ENCODE measurements at places on chromosomes 7 and 10.
A peak's percentile ranks its signal among the peaks of the same experiment; 100 is the strongest.

DNA sequence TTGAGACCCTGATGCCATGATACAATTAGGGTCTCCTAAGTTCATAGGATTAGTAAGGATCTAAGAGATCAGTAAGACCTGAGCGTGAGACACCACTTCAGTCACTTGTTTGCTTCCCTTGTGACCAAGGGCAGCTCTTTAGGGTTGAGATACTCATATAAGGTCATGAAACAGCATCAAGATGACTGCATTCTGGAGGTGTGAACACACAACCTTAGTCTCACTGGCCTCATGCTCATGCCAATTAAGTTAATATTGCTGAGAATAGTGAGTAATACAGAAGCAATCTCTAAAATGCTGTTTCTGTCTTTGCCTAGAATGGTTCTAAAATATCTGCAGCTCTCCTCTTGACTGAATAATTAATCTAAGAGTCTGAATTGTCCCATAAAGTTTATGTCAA, 39.6 kb upstream of the KLHL7 start:
- DNase-seq, result no peak

GRCh38 chr7:151511270-151511669, 8.4 kb downstream of the RHEB start:
- DNase-seq, result no peak

DNA sequence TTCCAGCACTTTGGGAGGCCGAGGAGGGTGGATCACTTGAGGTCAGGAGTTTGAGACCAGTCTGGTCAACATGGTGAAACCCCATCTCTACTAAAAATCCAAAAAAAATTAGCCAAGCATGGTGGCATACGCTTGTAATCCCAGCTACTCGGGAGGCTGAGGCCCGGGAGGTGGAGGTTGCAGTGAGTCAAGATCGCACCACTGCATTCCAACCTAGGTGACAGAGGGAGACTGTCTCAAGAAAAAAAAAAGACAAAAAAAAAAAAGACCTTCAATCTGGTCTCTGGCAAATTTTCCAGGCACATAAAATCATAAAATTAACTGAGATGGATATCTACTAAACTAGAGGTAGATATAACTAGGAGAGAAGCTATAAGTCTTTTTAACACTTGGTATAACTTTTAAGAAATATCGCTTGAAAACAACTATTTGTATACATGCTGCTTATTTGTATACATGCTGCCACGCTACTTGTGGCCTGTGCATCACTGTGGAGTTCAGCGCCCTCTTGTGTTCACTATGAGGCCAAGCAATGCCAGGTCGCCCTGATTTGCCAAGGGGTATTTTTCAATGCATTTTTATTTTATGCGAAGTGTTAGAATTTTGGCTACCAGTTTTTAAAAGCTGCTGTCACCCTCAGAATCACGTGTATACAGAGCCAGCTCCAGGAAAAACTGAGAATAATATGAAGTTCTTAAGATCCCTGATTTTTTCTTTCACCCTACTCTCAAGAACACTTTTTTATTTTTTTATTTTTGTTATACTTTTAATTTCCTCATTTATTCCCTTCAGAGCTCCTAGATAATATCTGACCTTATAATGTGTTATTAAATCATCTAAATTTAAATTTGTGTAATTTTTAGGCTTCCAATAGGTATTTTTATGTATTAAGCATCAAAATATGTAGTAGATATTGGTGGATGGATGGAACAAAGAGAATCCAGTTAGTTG, 26.7 kb downstream of the CYCS start:
- peak; percentile 86 for DNase-seq

DNA sequence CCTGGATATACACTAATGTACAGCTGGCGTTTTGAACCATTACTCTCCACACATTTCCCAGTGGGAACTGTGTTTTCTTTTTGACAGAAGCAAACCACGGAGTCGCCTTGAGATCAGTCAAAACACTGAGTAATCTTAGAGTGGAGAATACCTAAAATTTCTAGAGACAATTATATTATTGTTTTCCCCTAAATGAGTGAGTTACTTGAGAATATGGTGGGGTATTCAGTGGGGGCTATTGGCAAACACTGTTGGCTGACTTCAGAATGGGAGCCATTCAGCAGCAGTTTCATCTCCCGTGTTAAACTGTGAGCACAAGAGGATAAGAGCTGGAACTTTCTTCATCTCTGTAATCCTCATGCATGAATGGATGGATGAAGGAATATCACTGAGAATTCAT, 6.2 kb downstream of the IL2RA start:
- no peak for DNase-seq

DNA sequence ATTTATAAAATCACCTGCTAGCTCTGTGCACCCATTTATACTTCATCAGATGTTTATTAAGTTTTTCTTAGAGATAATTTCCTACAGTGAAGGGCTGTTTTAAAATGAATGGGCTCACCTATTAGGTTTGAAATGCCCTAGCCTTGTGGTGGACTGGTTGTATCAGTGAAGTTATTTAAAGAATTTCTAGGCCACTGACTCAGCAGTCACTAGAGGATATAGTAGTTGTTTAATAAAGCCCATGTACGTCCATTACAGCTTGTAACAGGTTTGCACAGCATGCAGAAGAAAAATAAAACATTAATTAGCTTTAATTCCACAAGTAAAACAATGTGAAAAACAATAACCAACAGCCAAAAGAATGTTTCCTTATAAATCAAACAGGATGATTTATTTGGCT, 128.0 kb downstream of the RSU1 start:
- DNase-seq, result no peak

DNA sequence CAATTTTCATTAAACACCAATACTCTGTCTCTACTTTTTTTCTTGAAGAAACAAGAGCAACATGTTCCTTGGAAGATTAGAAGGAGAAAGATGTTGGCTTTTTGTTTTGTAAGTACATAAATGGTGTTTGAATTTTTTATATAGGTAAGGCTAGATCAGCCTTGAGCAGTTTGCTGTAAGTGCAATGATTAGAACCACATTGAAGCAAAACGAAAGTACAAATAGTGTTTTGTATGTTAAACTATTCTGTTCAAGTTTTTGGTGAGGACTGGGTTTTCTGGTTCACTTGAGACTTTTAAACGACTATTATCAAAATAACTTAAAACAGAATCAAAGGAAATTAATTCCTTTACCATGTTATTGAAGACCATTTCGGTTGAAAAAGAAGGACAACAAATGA, 162.9 kb upstream of the NRP1 start:
- no peak for DNase-seq

DNA sequence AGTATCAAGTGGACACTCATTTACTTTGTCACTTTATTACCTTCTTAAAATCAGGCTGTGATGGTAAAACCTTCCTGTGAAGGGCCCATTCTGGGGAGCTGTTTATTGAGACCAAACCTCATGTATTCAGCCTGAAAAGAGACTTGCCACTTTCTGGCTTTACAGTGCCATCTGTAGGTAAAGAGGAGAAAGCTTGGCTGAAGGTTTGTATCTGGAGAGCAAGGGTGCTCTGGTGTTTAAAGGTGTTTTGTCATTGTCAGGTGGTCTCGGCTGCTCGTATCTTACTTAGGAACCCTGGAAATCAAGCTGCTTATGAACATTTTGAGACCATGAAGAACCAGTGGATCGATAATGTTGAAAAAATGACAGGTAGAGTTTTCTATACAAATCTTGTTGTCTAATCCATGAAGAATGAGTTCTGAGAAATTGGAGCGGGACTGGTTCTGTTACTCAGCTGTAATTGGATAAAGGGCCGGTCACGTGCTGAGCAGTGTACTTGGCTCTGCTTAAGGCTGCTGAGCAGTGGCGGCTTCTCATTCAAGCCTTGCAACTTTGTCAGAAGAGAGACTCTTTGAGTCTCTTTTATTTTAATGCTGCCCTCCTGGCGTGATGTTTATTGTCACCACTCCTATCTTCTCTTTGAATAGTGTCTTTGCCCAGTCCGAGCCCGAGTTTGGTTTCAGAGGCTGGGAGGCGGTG, 46.9 kb downstream of the AP3M1 start:
- DNase-seq, result peak; percentile 50

- no peak for DNase-seq
Observed at GRCh38 chr10:91187156-91187555, 33.3 kb upstream of the PCGF5 start.

DNA sequence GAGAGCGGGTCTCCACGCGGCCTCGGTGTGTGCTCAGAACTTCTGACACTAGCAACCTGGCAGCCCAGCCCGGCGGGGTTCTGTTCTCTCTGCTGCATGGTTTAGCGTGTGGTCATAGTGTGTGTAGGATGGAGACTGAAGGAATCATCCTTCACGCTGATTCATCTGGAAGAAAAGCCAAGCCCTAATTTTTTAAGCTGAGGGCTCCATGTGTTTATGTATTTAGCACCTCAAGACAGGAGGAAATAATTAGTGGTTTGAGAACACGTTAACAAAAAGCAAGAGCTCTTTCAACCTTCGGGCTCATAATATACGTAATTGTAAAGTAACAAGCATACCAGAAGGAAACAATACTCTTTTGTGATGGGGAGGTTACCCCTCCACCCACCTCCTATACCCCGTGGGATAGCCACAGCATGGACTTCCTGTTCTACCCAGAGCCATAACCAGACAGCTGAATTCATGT, 504.6 kb upstream of the MKI67 start:
- no peak for DNase-seq

GRCh38 chr10:131843089-131843595, 57.7 kb upstream of the PPP2R2D start:
- DNase-seq, result no peak

DNA sequence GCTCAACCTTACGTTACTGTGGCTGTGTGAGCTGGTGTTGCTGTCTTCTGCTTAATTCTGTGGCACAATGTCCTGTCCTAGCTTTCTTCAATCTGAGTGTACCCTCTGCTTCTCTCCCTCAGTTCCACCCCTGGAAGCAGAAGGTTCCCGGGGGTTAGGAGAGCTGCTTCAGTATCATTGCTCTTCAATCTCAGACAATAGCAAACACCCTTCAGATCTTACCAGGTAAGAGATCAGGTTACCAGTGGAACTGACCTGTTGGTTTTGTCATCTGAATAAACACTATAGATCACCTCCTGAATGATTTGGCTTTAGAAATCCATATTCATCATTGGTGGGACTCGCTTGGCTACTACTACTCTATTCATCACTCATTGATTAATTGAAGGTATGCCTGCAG, 48.4 kb downstream of the DNAJB9 start:
- DNase-seq, result no peak

GRCh38 chr7:39016609-39017008, 38.9 kb downstream of the POU6F2 start:
- no peak for DNase-seq

DNA sequence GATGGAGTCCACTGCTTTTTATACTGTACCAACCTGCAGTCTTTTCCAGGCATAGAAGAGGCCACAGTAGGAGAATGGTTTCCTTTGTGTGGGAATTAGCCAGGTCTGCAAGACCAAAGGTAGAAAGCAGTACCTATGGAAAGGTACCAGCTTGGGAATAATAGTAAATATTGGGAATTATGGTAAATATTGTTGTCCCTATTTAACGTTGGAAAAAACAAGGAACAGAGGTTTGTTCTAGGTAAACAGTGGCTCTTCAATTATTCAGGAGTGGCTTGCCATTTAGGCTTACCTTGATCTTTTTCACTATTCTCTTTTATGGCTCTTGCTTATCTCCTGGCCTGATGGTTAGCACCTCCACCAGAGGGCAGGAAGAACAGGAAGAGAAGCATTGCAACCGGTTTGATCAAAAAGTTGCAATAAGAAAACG, 43.9 kb upstream of the GSAP start:
- DNase-seq, result no peak

DNA sequence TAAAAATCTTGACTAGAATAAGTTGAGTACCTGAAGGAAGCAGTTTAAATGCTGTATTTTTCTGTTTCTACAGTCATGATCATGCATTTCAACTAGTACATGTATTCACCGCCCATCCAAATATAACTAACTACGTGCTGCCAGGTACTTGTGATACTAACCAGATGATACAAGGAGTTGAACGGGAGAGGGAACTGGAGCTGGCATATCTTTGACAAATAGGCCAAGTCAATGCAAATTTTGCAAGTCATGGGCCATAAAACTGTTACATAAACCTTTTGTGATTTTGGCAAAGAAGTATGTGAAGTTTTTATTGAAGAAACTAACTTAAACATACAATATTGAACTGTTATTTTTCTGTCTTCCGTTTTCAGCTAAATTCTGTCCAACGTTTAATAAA, 14.5 kb downstream of the NUP42 start:
- DNase-seq, result no peak

DNA sequence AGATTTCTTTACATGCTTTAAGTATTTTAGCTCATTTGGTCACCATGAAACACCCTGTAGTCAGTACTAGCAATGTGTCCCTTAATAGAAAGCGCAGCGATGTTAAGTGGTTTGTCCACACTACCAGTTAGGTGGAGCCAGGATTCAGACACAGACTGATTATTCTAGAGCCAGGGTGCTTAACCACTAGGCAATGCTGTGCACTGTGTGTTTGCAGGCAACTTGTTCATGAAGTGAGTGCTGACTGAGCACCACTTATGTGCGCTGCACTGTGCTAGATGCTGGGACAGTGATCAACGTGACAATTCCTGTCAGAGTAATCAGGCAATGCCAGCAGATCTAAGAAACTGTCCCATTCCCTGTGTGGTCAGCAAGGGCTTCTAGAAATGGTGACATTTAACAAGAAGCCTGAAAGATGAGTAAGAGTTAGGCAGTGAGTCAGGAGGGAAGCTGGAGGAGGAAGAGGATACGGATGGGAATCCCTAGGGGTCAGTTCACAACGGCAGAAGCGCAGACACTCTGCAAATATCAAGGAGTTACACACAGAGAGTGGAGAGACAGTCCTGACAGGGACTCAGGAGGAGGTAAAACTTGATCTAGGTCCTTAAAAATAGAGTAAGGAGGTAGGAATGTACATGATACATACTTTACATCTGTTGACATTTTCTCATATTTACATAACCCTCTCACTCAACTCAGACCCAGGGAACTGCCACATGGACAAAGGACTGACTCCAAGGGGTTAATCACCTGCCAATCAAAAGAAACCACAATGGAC, 69.7 kb upstream of the EGR2 start:
- DNase-seq, result no peak

- DNase-seq, result peak; percentile 5
Observed at GRCh38 chr10:53093878-53094277, 321.3 kb upstream of the MBL2 start.

DNA sequence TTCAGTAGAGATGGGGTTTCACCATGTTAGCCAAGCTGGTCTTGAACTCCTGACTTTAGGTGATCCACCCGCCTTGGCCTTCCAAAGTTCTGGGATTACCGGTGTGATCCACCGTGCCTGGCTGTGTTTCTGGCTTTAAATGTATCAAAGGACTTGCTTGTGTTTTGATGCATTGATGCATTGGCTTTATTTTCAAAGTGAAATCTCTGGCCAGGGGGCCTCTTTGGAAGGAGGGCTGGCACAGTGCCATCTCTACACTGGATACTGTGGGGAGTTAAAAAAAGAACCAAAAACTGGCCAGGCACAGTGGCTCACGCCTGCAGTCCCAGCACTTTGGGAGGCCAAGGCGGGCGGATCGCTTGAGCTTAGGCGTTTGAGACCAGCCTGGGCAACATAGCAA, 16.0 kb downstream of the MNX1 start:
- DNase-seq, result no peak

- DNase-seq, result no peak
Observed at GRCh38 chr7:155587486-155587885, 41.1 kb upstream of the CNPY1 start.

- no peak for DNase-seq
Observed at GRCh38 chr10:20995123-20995987, 98.2 kb upstream of the NEBL start.

GRCh38 chr10:113646336-113647201, 17.3 kb downstream of the NRAP start:
- DNase-seq, result no peak

GRCh38 chr10:34063592-34063991, 729.1 kb upstream of the NRP1 start:
- DNase-seq, result no peak

All from GM12865 (cell line).